ENCODE measurements at places on chromosomes 1 and 21.
A peak's percentile ranks its signal among the peaks of the same experiment; 100 is the strongest.

- DNase-seq, result no peak
Observed at GRCh38 chr1:58996341-58997059, 212.7 kb upstream of the JUN start.

GRCh38 chr1:63772201-63772600, 1.6 kb upstream of the ROR1 start:
- DNase-seq, result no peak

DNA sequence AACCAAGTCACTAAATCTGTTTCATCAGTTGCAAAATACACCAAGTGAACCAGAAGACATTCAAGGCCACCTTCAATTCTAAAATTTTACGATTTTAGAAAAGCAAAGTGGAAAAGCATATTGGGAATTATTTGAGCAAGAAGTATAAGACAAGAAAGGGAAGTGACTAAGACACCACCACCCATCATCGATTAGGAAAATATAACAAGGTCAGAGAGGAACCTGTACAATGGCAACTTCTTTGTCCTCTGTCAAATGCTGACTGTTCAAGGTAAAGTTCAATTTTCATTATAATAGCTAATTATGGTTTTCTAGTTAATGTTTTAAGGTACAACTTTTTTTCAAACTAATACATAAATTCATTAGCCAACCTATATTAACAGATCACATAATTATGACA, 10.8 kb downstream of the FRRS1 start:
- no peak for DNase-seq

DNA sequence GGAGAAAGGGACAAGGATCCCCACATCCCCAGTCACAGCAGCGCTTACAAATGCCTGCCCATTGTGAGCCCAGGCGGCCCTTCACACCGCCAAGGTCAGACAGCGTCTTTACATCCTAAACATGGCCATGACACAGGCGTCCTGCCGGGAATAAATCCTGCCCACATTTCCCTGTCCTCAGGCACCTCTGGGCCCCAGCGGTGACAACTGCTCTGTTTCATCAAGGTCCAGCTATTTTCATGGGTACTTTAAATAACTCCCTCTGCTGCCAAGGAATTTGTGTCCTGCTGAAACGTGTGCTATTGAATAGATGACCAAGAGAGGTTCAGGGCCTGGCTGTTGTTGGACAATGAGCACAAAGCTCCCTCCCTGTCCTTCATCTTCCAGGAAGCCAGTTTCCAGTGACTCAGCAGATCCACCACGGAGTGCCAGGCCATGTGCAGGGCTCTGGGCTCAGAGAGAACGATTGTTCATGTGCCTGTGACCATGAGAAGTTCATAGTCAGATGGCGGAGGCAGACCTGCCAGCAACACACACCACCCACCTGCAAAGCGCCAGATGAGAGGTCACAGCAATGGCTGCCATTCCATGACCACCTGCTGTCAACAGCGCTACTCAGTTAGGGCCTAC, 195.8 kb downstream of the MATN1 start:
- no peak for DNase-seq

- DNase-seq, result no peak
Observed at GRCh38 chr1:20975668-20976067, 188.6 kb upstream of the HP1BP3 start.

DNA sequence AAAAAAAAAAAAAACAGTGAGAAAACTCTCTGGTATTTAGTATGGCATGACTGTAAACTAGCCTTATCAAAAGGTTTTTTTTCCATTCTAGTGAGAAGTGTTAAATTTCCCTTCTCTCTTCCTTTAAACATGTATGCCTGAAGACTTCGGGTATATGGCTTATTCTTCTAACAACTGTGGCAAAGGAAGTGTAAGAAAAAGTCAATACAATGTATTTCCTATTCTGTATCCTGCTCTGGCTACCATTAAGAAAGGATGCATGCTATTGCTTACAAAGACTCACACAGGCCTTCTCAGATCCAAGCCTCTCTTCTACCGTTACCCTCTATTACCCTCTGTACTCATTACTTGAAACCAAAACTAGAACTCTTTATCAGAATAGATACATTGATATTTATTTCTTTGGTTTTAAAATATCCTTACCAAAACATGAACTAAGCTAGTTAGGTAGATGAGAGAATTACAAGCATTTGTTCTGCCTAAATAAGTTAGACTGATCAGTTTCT, 8.4 kb downstream of the CEPT1 start:
- no peak for DNase-seq

- no peak for DNase-seq
Observed at GRCh38 chr1:59413327-59413720, 116.4 kb downstream of the FGGY start.

- DNase-seq, result no peak
Observed at GRCh38 chr21:25827513-25827912, 92.7 kb downstream of the GABPA start.

DNA sequence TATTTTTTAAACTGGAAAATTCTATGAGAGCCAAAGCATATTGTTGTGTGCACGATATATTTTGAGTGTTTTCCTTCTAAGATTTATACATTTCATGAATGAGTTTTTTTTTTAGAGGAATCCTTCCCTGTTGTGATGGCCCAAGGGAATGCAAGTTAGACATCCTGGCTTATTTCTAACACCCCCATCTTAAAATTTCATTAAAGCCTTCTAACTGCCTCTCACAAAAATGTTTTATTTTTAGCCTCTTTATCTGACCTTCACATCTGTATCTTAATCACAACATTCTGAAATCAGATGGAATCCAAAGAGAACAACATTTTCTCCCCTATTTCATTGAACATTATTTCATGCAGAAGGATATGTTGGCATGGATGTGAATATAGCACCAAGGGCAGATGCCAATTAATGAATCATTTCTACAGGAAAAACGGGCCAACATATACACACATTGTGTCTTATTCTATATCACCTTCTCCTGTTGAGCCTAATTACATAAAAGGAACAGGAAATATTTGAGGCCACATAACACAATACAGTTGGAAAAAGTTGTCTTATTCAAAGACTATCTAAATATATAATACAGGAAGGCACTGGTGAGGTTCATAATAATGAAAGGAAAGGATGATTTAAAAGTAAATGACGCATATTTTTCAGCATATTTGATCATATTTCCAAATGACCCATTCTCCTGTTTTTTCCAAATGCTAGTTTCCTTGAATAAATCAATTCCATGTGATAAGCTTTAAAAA, 455.5 kb downstream of the TTLL7 start:
- DNase-seq, result no peak

DNA sequence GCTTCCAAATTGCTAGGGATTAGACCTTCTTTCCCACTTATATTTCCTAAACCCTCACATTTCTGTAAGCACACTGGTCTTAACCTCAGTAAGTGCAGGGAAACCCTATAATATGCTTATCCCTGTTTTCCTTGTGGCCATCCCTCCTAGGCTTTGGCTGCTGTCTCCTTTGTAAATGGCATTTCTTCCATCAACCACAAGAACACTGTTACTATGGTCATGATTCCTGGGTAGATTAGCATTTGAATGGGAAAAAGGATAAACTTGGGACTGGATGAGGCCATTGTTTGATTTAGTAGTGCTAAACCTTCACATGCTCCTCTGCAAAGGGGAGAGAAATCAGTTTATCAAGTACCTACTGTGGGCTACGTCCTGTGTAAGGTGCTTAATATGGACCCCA, 16.2 kb upstream of the AGO3 start:
- no peak for DNase-seq

DNA sequence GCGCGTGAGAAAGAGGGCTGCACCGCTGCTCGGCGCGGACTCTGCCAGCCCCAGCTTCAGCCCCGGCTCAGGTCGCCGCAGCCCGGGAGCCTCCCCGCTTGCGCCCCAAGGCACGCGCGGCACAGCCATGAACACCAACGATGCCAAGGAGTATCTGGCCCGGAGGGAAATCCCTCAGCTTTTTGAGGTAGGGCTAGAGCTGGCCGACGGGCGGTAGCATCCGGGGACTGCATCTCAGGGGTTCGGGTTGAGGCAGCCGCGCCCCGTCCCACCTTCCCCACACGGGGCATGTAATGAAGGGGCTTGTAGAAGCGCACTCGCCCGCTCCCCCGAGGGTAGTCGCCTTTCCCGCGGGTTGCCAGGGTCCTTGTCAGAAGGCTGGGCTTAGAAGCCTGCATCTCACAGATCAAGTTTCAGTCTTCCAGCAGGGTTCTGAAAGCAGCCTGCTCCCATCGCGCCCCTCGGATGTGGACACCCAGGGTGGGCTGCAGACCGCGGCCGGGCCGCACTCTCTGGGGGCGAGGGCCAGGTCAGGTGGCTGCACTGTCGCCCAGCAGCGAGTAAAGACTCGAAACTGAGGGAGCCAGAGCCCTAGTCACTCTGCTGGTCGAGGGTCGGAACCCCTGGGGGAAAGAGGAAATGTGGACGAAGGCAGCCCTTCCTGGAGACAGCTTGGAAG, 507 bp downstream of the AK5 start:
- no peak for DNase-seq

DNA sequence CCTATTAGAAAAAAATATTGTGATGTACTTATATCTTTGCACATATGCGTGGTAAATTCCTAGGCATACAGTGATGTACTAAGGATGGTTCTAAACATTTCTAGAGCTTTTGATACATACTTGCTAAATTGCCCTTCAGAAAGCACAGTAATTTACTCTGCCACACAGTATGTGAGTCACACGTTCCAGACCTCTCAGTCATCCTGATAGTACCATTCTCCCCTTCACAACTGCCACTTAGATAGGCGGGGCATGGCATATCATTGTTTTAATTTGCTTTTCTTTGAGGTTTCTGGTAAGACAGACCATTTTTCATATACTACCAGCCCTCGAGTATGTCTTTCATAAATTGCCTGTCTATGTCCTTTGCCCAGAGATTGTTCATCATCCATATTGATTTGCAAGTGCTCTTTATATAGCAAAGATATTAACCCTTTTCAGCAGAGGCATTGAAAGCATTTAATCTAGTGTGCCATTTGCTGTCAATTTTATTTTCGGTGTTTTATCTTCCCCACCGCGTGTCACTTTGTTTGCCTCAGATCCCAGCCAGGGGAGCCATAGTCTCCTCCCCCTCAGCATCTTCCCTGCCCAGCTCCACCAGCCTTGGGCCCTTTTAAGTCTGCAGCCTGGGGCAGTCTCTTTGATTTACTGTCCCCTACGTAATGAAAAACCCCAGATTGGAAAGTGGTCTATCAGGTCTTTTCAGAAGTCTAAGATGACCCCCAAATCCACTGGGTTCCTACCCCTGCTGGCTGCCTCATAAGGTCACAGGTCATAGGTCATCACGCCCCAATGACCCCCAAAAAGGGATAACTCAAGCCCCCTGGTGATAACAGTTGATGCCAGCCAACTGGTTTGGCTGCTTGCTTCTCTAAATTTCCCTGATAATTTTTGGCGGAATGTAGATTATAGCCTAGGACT, 11.8 kb upstream of the PAX7 start:
- no peak for DNase-seq

GRCh38 chr1:234724516-234725176, 114.7 kb upstream of the IRF2BP2 start:
- DNase-seq, result no peak

GRCh38 chr1:235006816-235007215, 121.8 kb downstream of the TOMM20 start:
- DNase-seq, result no peak

DNA sequence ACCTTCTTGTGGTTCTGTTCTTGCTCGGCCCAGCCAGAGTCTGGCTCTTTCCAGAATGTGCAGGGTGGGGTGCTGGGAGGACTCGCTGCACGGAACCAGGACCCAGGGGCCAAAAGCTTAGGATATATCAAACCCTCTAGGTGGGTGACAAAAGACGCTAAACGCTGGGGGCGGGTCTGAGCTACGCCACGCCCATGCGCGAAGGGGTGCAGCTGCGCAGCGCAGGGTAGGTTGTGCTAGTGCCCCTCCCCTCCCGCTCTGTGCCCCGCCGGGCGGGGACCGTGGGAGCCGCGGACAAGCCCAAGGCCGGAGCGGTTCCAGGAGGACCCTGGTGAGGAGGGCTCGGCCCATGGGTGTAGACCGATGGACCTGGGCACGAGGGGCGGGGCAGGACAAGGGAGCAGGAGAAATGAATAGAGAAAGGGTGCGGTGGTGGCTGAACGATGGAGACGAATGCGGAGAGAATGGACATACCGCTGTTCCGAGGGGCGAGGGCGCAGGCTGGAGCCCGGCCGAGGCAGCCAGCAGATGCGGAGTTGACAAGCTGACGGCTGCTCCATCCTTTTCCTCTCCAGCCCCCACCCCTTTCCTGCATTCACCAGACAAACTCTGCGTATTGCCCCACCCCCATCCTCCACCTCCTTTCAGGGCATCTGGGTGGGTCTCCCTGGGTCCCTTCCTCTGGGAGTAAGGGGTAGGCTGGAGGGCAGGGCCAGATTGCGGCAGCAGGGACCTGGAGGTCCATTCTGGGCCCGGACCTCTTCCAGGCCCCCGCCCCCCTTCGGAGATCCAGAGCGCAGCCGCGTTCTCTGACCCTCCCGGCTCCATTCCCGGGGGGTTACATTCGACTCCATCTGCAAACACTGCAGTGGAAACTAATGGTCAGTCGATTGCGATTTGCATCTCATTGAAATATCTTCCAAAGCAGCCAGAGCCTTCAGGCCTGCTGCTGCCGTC, at the start of gene RUSC1:
Gene RUSC1 (plus strand): TSS at position 234 of the 957 bp plus-strand sequence. CDS start 880 bp downstream, outside the sequence.
- DNase-seq, result peak; percentile 85

DNA sequence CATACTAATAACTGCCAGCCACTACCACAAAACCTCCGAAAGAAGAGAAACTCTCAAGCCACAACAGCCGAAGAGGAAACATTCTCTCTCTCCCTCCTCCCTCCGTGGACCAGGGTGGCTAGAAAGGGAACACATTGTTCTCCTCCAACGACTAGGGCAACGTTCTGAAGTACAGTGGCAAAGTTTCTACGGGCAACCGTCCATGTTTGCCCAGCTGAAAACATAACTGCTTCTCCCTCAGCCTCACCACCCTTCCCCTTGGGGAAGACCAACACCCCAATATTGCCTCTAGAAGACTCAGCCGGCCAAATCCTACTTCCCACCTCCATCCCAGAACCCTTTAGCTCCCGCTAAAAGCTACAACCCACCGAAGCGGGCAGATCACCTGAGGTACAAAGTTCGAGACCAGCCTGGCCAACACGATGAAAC, 2.0 kb downstream of the GLUL start:
- no peak for DNase-seq

- peak; percentile 62 for DNase-seq
Observed at GRCh38 chr1:202998836-202999750, 8.1 kb upstream of the TMEM183A start.

Data from ovary (tissue), 10 donors.